Liver (tissue), 10 donors: ENCODE measurements at places on chromosomes 7 and 10. TPM values are rescaled to one million over a fixed set of nuclear protein-coding genes. Genes with fewer than 3 reads are reported as not detected.

Gene SEMA3D
- 1.1 TPM for total RNA-seq

Gene TM9SF3
- total RNA-seq = 115 TPM

Gene CPA1
- 0.42 TPM for total RNA-seq

Gene TSPAN33
- total RNA-seq = 18.1 TPM

Gene MMRN2
- 12.1 TPM for total RNA-seq

Gene DRGX
- not detected for total RNA-seq
